CD4-positive, alpha-beta T cell treated with Interleukin-1 beta for 1 hour (primary cell): ENCODE measurements at places on chromosomes 12 and 14.

GRCh38 chr14:104284636-104285507 lies 146.5 kb downstream of the KIF26A start:
- DNase-seq, result no peak

DNA sequence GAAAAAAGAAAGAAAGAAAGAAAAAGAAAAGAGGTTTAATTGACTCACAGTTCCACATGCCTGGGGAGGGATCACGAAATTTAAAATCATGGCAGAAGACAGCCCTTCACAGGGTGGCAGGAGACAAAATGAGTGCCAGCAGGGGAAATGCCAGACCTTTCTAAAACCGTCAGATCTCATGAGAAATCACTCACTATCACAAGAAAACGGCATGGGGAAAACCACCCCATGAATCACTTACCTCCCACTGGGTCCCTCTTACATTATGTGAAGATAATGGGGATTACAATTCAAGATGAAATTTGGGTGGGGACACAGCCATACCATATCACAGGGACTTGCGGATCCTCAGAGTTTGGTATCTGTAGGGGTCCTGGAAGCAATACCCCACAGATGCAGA lies 16.3 kb upstream of the EGLN3 start:
- no peak for DNase-seq

- DNase-seq, result no peak
Measured at GRCh38 chr14:34212172-34212929, 249.7 kb downstream of the SPTSSA start.

DNA sequence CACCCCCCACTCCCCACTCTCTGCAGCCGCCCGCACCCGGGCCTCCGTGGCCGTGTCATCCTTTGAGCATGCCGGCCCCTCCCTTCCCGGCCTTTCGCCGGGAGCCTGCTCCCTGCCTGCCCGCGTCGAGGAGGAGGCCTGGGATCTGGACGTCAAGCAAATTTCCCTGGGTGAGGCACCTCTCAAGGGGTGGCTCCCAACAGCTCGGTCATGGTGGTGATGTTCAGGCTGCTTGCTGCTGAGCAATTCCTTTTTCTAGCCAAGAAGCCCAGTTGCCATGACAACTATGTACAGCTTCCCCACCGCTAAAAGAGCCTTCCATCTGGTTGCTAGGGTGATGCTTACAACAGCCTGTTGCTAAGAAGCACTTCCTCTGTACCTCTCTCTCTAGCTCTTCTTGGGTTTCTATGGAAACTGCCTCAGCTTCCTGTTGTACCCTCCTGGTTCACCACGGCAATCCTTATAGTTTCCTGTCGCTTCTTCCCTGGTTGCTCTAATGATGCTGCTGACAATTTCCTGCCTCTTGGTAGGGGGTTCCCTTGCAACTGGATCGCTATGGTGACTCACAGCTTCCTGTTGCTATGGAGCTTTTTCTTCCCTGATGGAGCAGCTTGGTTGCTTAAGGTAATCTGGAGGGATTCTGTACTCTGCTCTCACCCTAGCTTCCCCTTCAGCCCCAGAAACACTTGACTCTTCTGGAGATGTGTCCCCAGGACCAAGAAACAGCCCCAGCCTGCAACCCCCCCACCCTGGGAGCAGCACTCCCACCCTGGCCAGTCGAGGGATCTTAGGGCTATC lies 11.0 kb downstream of the ZNF219 start:
- peak; percentile 94 for DNase-seq

DNA sequence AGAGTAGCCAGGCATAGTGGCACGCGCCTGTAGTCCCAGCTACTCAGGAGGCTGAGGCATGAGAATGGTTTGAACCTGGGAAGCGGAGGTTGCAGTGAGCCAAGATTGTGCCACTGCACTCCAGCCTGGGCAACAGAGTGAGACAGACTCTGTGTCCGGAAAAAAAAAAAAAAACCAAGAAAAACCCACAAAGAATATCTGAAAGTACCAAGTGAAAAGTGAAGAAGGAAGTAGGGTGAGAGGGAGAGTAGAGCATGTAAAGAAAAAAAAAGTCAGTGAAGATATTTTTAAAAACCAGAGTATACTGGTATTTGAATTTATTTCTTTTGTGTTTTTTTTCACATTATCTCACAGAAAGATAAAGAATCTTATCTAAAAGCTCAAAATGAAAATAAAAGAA lies 43.3 kb upstream of the ISM2 start:
- DNase-seq, result no peak

DNA sequence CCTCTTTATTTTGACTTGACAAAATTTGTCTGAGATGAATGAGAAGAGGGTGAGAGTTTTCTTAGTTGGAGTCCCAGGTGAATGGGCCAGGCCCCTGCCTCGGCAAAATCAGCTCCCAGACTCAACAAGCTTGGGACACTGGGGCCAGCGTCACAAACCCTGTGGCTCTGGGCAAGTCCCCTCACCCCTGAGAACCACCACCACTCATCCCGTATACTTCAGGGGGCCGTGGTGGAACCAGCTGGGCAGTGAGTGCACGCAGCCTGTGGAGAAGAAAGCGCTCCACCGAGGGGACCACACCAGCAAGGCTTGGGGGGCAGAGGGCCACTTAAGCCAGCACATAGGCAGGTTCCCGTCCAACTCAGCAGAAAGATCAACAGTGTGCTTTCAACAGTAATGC lies 40.2 kb downstream of the DEGS2 start:
- no peak for DNase-seq

DNA sequence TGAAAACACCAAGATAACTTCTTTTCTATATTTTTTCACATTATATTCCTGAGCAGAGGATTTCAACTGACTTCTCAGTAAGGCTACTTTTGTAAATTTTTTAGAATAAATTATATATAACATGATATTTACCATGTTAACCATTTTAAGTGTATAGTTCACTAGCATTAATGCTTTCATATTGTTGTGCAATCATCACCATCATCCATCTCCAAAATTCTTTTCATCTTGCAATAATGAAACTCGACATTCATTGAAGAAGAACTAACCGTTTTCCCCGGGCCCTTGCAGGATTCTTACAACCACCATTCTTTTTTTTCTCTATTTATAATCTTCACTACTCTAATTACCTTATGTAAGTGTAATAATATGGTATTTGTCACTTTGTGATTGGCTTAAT lies 1036.1 kb downstream of the LRFN5 start:
- DNase-seq, result no peak

GRCh38 chr12:32698285-32698684 lies 19.2 kb downstream of the DNM1L start:
- DNase-seq, result no peak

GRCh38 chr12:89655841-89656240 lies 52.8 kb downstream of the ATP2B1 start:
- no peak for DNase-seq

- no peak for DNase-seq
Measured at GRCh38 chr12:132774159-132774558, 12.5 kb upstream of the ANKLE2 start.

GRCh38 chr14:33040372-33041140 lies 101.9 kb downstream of the NPAS3 start:
- no peak for DNase-seq

GRCh38 chr12:124639122-124639806 lies 71.9 kb upstream of the NCOR2 start:
- no peak for DNase-seq

- no peak for DNase-seq
Measured at GRCh38 chr12:54164387-54165145, 24.2 kb downstream of the SMUG1 start.
